ENCODE measurements at places on chromosomes 12 and 14.

DNA sequence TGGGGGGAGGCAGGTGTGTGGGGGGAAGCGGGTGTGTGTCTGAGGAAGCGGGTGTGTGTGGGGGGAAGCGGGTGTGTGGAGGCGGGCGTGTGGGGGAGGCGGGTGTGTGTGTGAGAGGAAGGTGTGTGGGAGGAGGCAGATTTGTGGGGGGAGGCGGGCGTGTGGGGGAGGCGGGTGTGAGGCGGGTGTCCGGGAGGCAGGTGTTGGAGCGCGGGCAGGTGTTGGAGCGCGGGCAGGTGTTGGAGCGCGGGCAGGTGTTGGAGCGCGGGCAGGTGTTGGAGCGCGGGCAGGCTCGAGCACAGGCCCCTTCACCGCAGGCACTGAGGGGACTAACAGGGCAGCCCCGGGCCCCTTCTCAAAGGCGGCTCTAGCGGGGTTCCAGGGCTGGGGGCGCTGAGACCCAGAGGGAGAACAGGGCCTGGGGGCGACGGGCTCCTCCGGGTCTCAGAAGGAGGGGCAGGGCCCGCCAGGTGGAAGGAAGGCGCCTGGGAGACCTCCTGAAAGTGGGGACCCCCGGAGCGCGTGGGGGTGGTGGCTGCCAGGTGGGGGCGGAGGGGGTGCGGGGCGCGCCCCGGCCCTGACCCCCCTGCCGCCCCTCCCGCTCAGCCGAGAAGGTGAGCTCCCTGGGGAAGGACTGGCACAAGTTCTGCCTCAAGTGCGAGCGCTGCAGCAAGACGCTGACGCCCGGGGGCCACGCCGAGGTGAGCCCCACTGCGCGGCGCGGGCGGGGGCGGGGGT is 3.2 kb downstream of the CRIP2 start:
- peak; percentile 31 for DNase-seq

GRCh38 chr12:13368971-13369370 is 172.4 kb downstream of the EMP1 start:
- DNase-seq: no peak

- no peak for DNase-seq
These were observed 12.4 kb downstream of the KRT7 start for GRCh38 chr12:52245259-52245961.

- DNase-seq: no peak
These were observed 32.7 kb upstream of the USP44 start for GRCh38 chr12:95583933-95584332.

All from NCI-H2107 (cell line).